ENCODE measurements at places on chromosomes 1 and 21.

DNA sequence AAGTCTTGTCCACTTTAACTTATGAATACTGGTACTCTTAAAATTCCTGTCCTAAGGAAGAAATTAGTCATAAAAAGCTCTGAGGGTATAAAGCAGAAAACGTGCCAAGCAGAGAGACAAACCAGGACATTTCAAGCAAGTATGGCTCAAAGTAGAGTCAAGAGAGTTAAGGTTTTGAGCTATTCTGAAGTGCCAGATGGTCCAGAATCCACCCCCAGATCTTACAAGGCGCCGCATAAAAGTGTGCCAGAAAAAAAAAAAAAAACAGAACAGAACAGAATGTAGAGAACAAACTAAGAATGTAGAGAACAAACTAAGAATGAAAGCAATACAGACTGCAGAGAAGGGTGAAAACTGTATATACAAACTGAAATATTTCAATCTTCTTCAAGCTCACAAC, 12.5 kb downstream of the EPS15 start:
- H3K36me3 ChIP-seq, result peaks cover 4% of the 10 kb centered on the region
- H3K27ac ChIP-seq, result no peak overlapping the region
- no peak overlapping the region for H3K4me3 ChIP-seq

- no peak for DNase-seq
- no peaks in the 10 kb centered on the region for H3K27me3 ChIP-seq
- H3K36me3 ChIP-seq, result no peaks in the 10 kb centered on the region
- H3K4me3 ChIP-seq, result no peak overlapping the region
- no peak overlapping the region for H3K27ac ChIP-seq
- peaks cover 10% of the 10 kb centered on the region for H3K4me1 ChIP-seq
Observed at GRCh38 chr1:61125263-61125662, 42.9 kb downstream of the NFIA start.

DNA sequence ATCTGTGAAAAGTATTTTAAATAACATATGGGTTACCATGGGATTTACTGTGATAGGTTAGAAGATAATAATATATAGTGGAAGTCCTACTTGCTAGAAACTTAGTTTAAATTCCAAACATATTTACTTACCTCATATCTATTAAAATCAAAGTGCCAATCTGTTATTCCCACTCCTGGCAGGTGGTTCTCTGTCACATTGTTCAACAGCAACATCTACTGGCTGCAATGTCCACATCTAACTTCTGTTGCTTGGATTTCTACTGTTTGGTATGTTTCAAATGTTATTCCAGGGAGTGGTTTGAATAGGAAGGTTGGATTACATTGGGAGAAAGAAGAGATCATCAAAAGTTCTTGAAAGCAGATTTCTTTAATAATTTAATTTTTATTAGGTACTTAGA, 122.5 kb upstream of the NCAM2 start:
- no peak overlapping the region for H3K27ac ChIP-seq
- no peak for DNase-seq
- H3K4me3 ChIP-seq, result no peak overlapping the region
- no peaks in the 10 kb centered on the region for H3K27me3 ChIP-seq

DNA sequence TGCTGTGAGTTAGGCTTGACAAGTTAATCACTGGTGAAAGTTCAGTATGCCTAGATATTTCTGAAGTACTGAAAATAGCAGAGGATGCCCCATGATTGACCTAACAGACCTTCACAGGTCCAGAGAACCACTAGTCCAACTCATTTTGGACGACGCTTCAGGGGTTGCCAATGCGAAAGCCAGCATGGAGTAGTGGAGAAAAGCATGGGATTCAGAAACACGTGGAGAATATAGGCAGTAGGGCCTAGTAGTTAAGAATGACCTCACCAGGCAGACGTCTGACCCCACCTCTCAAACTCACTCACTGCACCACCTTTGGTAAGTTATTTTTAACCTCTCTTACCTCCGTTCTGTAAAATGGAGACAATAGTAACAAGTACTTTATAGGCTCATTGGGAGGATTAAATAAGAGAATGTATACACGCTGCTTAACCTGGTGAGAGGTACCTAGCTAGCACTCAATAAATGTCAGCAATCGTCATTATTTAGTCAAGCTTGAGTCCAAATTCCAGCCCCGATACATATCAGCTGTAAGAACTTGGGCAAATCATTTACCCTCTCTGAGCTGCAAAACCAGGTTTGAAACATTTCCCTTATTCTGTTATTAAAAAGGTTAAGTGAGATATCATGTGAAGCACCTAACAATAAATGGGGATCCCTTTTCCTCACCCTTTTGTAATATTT, 13.2 kb downstream of the PLPP3 start:
- peaks cover 4% of the 10 kb centered on the region for H3K27me3 ChIP-seq
- H3K27ac ChIP-seq, result no peak overlapping the region
- no peak overlapping the region for H3K4me3 ChIP-seq
- peaks cover 32% of the 10 kb centered on the region for H3K4me1 ChIP-seq
- DNase-seq, result no peak
- H3K36me3 ChIP-seq, result peaks cover 3% of the 10 kb centered on the region

DNA sequence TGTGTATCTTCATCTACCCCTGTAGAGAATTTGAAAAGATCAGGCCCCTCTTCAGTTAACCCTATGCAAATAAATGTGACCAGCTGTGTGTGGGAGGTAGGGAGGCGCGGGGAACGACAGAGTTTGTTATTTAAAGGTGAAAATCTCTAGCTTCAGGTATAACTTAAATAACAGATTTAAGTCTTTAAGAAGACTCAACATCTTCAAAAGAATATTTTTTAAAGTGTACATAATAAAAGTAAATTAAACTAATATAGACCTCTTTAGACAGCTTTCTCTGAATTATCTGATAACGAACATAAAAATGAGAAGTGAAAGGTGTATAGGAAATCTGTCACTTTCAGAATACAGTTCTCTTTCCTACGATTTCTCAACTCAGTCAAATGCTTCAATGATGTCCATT, 16.0 kb downstream of the ANGPTL3 start:
- H3K4me1 ChIP-seq, result no peaks in the 10 kb centered on the region
- no peaks in the 10 kb centered on the region for H3K27me3 ChIP-seq
- H3K4me3 ChIP-seq, result no peak overlapping the region
- no peak for DNase-seq

- no peak overlapping the region for H3K27ac ChIP-seq
- no peak for DNase-seq
- H3K4me3 ChIP-seq, result no peak overlapping the region
- H3K36me3 ChIP-seq, result peaks cover 26% of the 10 kb centered on the region
Observed at GRCh38 chr21:36902793-36903192, 63.7 kb downstream of the HLCS start.
